Epithelial cell of umbilical artery (primary cell): ENCODE measurements at places on chromosomes 6 and 20. TPM values are rescaled to one million over a fixed set of nuclear protein-coding genes. Genes with fewer than 3 reads are reported as not detected.

STMND1 gene
- not detected in 2 replicates for total RNA-seq

IP6K3 gene
- total RNA-seq = not detected in 2 replicates

ZC2HC1B gene
- not detected in 2 replicates for total RNA-seq

ECT2L gene
- total RNA-seq = 0.32 TPM in 1 of 2 replicates, not detected in the other

STX11 gene
- total RNA-seq = 4.5 and 9.9 TPM in 2 replicates

LPA gene
- not detected in 2 replicates for total RNA-seq

E2F1 gene
- 11.4 and 12.0 TPM in 2 replicates for total RNA-seq

EYA4 gene
- total RNA-seq = 0.32 and 0.61 TPM in 2 replicates

PRRT1 gene
- under 0.01 and 0.30 TPM in 2 replicates for total RNA-seq

MYCT1 gene
- total RNA-seq = 127 and 133 TPM in 2 replicates

BHLHE23 gene
- not detected in 2 replicates for total RNA-seq

GTSF1L gene
- total RNA-seq = 0.32 TPM in 1 of 2 replicates, not detected in the other

MUC21 gene
- total RNA-seq = not detected in 2 replicates

OOEP gene
- total RNA-seq = not detected in 2 replicates

TMEM74B gene
- 0.32 TPM in 1 of 2 replicates, not detected in the other for total RNA-seq

GRM1 gene
- not detected in 2 replicates for total RNA-seq

FAM83B gene
- total RNA-seq = not detected in 2 replicates

HLA-DMA gene
- 0.32 and 2.1 TPM in 2 replicates for total RNA-seq

C20orf96 gene
- total RNA-seq = 1.6 and 4.7 TPM in 2 replicates

FUT9 gene
- total RNA-seq = not detected in 2 replicates

IL17F gene
- not detected in 2 replicates for total RNA-seq

BCLAF1 gene
- total RNA-seq = 101 and 106 TPM in 2 replicates

RBM39 gene
- total RNA-seq = 252 and 284 TPM in 2 replicates

XKR7 gene
- total RNA-seq = not detected in 2 replicates

TINAG gene
- 0.32 TPM in 1 of 2 replicates, not detected in the other for total RNA-seq

SLC17A3 gene
- total RNA-seq = not detected in 2 replicates

ATXN1 gene
- 12.2 and 13.0 TPM in 2 replicates for total RNA-seq

IYD gene
- under 0.01 TPM in 1 of 2 replicates, not detected in the other for total RNA-seq

UNC5CL gene
- total RNA-seq = under 0.01 TPM in 1 of 2 replicates, not detected in the other

NTSR1 gene
- total RNA-seq = 0.65 and 2.7 TPM in 2 replicates

TNNC2 gene
- total RNA-seq = not detected in 2 replicates

MTFR2 gene
- 3.6 and 4.1 TPM in 2 replicates for total RNA-seq

KCNK17 gene
- total RNA-seq = not detected in 2 replicates

GFOD1 gene
- 34.4 and 83.9 TPM in 2 replicates for total RNA-seq
